Stimulated activated CD8-positive, alpha-beta memory T cell treated with anti-CD3 and anti-CD28 coated beads, Interleukin-4, amount 100 ng/mL, for 1 hour (primary cell): ENCODE measurements at places on chromosomes 2 and 18.
A peak's percentile ranks its signal among the peaks of the same experiment; 100 is the strongest.

- DNase-seq, result no peak
Measured at GRCh38 chr18:48408727-48409590, at the start of gene ZBTB7C. Gene ZBTB7C (minus strand): TSS chr18:48409383.

DNA sequence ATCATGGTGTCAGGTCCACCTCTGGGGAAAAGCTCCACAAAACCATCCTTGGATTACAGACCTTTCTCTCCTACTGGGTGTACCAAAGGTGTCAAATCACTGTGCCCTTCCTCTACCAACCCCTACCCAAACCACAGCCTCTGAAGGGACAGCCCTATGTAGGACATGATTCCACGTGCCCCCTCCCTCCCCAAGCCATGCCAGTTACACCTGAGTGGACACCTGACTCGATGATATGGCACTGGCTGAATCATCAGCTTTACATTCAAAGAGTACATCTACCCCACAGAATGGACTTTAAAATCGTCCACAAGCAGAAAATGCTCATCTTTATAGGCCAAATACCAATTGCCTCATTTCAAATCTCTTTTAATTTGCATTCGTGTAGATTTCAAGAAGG is 26.0 kb downstream of the TRABD2A start:
- DNase-seq, result no peak

GRCh38 chr2:38092196-38092902 is 16.4 kb upstream of the CYP1B1 start:
- no peak for DNase-seq

DNA sequence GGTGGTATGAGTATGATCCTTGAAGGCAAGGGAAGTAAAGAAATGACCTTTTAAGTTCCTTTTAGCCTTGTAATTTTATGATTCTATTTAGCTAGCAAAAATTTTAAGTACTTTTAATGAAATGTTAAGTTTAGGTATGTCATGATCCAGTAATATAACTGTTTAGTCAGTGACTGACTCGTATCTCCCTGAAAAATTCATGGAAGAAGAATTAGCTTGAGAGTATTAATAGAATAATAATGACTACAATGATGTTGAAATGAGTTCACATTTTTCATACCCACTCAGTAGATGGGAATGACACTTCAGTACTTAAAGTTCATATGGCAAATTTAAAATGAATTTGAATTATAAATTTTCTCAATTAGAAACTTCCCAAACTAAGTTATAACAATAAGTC is 14.6 kb downstream of the RAB3GAP1 start:
- no peak for DNase-seq

- no peak for DNase-seq
Measured at GRCh38 chr18:48441405-48441881, 32.3 kb upstream of the ZBTB7C start.

DNA sequence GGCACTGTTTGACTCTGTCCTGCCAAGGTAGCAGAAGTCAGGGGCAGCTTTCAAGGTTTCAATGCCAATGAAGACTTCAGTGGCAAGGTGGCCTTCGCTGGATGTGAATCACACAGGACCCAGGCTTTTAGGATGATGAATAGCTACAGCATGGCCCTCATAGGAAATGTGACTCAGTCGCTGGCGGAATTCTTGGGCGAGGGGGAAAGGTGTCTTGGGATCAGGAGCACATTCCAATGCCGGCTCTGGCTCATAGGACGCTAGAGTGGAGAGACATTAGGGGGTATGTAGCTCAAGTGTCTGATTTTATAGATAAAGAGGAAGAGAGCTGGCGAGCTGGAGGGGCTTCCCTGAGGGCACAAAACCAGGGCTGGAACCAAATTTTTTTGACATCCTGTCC is 68.6 kb downstream of the SMIM21 start:
- DNase-seq, result no peak

GRCh38 chr2:223797811-223798721 is 39.3 kb downstream of the AP1S3 start:
- no peak for DNase-seq

DNA sequence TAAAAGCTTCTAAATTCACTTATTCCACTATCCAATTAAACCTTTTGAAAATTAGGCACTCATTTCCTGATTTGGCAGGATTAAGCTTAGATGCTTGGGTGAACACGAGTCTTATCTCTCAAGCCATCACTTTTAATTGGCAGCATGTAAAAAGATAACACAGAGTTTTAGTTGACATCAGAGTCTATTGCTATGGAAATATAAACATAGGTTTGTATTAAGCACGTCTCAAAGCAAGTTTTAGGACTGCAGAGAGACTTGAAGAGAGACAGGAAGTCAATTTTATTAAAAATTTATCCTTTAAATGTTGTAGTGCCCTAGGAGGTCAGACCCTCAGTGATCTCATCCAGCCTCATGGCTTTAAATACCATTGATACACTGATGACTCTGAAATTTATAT is 5.6 kb downstream of the RBKS start:
- DNase-seq, result no peak

DNA sequence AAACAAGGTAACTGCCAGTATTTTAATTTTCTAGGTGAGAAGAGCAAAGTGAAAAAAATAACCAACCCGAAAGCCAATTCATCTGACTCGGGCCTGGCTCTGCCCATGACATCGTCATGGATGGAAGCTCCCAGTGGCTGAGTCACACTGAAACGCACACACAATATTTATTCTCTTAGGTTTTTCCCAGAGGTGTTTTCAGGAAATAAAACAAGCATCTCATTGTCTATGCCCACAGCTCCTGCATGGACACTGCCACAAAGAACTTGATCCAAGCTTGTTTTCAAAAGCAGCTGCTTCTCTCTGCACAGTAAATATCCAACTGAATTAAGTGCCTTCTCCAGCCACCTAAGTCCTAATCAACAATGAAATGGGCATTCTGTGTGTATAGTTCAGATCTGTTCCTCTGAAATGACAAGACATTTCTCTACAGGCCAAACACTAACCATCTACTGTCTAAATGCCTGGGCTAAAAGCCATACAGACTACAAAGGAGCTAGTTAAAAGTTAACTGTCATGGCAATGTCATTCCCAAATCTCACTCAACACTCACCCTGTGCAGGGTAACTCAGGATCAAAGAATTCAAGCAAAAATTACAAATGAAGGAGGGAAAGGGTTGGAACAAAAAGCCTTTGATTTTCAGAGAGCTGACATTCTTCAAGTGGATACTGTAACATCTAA is 62.9 kb downstream of the RPL31 start:
- no peak for DNase-seq

DNA sequence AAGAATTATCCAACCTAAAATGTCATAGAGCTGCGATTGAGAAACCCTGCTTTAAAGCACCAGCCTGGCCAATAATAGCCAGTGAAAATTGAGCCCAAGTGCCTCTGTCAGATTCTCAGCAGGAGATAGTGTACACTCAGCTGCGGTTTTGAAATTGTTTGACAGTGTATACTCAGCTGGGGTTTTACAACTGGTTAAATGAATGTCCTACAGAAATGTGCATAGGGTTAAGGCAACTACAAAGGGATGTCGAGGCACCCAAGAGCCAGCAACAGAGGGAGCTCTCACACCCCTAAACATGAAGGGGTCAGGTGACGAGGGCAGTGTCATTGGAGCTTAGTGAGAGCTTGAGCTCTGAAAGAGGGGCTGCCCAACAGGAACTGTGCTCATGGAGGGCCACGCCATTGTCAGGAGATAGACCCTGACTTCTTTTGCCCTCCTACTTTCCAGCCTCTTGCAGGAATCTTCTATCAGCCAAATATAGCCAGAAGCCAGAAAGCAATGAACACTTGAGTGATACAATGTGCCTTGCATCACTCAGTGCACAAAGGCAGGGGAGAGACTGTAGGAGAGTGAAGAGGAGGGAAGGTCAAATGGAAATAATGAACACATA is 15.1 kb downstream of the ACTG2 start:
- DNase-seq, result no peak

DNA sequence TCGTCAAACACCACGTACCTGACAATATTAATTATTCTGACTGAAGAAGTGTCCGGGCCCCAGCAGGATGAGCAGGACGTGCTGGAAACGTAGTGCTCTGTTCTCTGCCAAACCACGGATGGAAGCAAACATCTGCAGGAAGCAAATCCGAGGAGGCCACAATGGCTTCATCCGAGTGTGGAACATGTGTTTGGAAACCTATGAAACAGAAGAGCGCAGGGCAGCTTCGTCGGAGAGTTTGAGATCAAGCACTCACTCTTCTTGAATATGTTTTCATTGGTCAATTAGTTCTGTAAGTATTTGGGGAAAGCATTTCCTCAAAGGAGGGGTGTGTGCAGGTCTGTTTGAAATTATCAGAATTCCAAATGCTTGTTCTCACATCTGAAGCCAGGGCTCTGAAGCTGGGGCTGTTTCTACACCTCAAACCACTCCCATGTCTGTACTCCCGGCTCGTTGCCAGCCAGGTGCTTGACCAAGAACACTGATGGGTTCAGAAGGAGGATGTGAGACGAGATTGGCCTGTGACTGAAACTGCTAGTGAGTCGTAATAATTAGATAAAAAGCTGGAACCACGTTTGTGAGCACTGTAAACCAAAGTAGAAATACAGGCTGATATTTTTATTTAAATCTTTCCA is 356.6 kb upstream of the SALL3 start:
- no peak for DNase-seq

- DNase-seq, result peak; percentile 36
Measured at GRCh38 chr2:130332271-130333073, 10.2 kb upstream of the IMP4 start.

DNA sequence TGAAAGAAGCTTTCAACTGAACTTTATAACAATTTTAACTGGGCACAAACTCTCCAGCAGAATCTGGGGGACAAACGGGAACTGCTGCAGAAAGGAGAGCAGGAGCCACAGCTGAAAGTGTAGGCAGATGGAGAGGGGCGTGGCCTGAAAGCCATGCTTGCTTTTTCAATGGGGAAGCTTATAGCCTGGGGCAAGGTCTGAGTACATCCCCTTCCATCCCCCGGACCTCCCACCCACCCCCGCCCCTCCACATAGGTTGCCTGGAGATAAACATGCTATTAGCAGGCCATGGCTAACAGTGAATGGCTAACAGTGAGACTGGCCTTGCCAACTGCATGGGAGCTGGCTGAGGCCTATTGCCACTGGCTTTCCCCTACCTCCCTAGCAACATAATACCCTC is 317.9 kb upstream of the TANK start:
- no peak for DNase-seq

DNA sequence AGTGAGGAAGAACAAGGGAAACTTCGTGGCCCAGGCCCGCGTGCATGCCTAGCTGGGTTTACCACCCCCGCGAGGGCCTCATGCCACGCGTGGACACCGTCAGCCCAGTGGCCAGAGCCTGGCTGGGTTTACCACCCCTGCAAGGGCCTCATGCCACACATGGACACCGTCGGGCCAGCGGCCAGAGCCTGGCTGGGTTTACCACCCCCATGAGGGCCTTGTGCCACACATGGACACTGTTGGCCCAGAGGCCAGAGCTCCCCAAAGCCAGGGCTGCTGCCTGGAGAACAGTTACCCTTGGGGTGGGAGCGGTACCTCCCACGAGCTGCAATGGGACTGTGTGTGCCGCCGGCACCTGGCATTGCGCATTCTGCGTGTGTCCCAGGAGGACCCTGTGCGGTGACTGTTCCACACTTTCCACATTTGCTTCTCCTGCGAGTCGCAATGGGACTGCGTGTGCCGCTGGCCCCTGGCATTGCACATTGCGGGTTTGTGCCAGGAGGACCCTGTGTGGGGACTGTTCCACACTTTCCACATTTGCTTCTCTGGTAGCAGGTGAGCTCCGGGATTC is 105.6 kb upstream of the CTDP1 start:
- DNase-seq, result no peak

GRCh38 chr2:175579646-175580045 is 398.1 kb upstream of the ATP5MC3 start:
- DNase-seq, result no peak

DNA sequence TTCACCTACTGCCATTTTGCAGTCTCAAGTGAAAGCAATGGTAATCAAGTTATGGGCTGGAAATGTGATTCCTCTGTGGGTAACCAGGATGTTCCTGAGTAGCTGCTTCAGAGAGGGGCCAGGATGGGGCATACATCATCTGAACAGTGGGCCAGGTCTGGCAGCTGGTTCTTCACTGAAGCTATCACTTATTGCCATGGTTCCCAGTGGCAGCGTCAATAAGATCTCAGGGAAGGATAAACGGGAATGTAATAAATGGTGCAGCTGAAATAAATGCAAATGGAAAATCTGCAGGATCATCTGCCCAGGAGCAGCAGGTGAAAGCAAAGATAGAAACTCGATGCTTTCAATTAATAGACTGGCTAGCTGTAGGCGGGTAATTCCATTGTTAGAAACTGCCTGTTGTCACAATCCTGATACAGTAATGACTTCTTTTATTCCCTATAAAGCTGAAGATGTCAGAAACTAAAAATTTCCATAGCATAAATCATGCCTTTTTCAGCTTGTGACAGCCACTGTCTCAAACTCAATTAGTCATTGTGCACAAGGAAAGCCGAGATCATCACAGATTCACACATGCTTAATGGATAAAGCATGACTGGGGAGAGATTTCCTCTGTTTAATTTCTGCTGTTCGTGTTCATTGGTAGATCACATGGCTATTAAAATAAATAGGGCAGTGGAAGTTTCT is 56.2 kb upstream of the CCDC85A start:
- no peak for DNase-seq
